ENCODE measurements at places on chromosomes 16 and 17. TPM values are rescaled to one million over a fixed set of nuclear protein-coding genes. Genes with fewer than 3 reads are reported as not detected.

Gene SCIMP
- polyA plus RNA-seq: 0.37 TPM

Gene RCVRN
- polyA plus RNA-seq: not detected

Gene CDRT15
- not detected for polyA plus RNA-seq

Gene ZNF23
- 7.3 TPM for polyA plus RNA-seq

Gene HID1
- 13.6 TPM for polyA plus RNA-seq

Gene TBC1D3I
- not detected for polyA plus RNA-seq

GRCh38 chr16:66088681-66089080, 277.8 kb upstream of the CDH5 start:
- no peak for DNase-seq

- peak; percentile 72 for DNase-seq
These were observed 993.5 kb downstream of the CDH8 start for GRCh38 chr16:61042737-61043136.

GRCh38 chr16:12920739-12921138, 19.3 kb downstream of the SHISA9 start:
- no peak for DNase-seq

GRCh38 chr16:69340095-69340644, 598 bp downstream of the NIP7 start:
- no peak for DNase-seq

DNA sequence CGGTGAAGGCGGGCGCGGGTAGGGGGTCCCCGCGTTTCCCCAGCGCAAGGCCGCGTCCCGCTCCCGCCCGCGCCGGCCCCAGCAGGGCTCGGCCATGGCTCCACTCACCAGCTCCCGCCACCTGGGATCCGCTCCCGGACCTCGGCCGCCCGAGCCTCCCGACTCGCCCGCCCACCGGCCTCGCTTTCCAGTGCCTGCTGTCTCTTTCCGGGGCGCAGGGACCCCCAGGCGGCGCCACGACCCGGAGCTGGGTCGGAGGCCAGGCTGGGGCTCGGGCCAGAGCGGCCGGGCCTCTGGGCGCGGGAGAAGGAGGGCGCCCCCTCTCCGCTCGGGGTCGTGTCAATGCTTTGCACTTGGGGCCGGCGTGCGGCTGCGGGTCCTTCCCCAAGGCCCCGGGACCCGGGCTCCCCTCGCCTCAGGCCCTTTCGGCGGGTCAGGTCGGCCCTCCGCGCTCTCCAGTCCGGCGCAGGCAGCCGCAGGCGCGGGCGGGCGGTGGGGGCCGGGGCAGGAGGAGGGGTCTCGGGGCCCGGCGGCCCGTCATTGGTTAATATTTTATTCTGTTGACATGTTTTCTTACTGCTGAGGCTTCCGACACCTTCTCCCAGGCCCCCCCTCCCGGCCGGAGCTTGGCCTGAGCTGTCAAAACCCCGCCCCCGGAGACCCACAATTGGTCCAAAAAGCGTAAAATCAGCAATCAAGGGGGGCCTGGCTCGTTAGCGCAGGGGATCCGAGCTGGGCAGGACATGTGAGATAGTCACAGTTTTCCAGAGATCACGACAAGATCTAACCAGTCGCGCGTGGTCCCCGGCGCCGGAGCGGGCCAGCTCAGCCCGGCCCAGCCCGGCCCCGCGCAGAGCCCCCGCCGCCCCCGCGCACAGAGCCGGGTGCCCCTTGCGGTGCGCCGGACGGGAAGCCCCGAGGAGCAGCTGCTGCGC, at the start of gene TBX2:
Gene TBX2 (plus strand): TSS at position 713 of the 935 bp plus-strand sequence. CDS start 334 bp downstream, outside the sequence.
- DNase-seq: peak; percentile 97

GRCh38 chr17:2125013-2125535, 70.2 kb downstream of the HIC1 start:
- DNase-seq: no peak

DNA sequence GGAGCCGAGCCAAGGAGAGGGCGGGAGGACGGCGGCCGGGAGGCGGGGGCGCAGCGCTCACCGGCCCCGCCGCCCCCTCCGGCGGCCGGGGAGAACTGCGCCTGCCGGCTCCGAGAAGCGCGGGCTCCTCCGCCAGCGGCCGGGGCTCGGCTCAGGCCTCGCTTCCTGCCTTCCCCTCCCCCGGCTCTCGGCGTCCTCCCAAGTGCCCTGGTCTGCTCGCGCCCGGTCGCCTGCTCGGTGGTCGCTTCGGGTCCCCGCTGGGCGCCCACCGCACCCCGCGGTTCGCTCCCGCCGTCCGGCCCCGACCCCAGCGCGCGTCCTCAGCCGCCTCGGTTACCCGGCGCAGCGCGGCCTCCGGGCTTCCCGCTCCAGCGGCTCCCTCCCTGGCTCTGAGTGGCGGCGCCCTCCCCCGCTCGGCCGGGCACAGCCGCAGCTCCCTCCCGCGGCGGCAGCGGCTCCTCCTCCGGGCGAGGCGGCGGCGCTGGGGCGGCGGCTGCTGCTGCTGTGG, 313 bp downstream of the UBTF start:
- DNase-seq: peak; percentile 78

DNA sequence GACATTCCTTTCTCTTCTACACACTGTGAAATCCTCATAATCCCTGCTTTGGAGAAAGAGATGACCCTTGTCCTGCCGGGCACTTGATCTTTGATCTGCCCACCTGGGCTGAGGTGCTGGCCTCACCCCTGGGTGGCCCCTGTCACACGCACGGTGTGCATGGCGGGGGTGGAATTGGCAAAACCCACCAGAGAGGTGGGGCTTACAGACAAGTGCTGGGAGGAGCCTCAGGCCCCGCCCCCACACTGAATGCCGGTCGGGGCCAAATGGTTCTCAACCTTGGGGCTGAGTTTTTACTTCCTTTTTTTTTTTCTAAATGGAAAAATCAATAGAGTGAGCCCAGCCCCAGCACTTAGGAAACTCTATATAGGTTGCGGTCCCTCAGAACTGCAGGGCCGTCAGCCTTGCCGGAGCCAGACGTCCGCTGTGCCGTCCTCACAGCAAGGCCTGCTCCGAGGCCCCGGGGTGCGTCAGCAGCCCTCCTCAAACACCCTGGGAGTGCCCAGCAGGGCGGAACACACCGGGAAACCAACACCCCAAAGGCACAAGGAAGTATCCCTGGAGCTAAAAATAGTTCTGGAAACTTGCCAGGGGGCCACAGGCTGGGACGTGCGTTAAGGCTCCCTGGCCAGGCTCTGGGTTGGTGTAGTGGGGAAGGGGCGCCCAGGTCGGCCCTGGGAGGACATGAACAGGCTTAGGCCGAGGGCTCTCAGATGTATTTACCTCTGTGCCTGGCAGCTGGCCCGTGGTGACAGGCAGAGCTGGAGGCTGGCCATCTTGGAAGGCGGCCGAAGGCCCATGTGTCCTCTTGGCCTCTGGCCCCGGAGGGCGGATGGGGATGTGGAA, 11.0 kb downstream of the GPRC5C start:
- peak; percentile 74 for DNase-seq

DNA sequence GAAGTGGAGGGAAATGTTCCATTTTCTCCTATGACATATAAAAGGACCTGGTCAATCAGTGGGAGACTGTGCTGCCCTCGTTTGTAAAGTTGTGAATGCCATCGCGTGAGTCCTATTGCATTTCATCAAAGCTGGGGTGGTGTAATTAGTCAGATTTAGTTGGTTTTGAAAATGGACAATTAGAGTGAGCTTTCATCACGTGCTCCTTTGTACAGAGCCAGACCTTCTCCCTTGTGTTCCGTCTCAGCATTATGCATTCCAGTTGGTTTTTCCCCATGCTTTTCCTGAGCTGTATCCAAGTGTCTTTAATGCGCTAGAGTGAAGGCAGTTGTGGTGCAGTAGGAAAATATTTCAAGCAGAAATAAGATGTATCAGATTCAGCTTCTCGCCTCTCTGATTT, 10.4 kb downstream of the SEC14L1 start:
- DNase-seq: no peak

DNA sequence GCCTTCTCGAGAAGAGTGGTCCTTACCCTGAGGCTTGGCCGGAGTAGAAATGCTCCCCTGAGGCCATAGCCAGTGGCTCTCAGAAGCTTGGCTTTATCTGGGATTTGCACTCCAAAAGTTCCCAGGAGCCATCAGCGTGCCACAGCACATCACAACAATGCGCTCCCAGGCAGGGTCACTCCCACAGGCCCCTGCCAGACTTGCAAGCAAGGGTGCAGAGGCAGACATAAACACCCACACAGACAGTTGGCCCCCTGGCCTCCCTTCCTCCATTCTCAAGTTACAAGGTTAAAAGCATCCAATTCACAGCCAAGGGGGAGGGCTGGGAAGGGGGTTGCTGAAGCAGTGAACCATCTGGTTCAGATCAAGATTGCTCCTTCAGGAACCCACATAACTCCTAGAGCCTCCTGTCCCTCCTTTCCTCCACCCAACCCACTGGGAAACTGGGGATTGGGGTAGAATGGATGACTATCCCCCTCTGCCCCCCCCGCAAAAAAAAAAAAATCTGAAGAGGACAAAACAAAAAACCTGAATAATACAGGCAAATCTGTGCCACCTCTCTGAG, 1.8 kb downstream of the ST3GAL2 start:
- DNase-seq: peak; percentile 97

DNA sequence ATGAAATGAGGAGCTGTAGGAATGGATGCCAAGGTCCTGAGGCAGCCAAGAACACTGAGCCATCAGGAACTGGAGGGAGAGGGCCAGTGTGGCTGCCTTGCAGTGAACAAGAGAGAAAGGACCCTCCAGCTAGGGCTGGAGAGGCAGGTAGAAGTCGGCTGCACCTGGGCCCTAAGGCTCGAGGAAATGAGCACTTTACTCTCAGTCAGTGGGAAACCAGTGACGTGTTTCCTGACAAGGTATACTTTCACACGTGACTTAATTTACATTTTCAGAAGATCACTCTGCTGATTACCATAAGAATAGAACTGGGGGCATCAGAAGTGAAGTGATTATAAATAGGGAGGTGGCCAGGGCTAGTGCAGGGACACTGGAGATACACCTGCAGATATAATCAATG, 115.2 kb downstream of the C17orf67 start:
- DNase-seq: no peak

DNA sequence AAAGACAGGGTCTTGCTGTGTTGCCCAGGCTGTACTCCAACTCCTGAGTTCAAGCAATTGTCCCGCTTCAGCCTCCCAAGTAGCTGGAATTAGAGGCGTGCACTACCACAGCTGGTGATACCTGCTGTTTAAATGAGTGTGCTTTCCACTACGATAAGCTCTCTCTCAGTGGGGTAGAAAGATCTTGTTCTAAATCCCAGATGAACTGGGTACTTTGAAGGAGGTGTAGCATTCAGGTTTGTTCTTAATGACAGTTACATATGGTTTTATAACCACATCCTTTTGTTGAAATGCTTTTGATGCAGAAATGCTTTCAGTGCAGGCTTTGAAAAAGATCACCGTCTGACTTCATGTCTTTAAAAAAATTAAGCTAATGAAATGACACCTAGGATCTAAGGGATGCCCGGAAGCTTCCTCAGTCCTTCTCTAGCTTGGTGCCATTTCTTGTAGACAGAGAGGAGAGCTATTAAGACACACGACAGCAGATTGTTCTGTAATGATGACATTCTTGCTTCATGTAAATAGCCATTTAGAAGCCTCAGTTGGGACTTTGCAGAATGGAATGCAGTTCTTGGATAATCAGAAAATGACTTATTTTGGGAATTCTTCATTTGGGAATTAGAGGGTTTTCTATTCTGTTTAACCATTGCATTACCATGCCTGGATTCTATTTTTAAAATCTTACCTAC, 19.5 kb downstream of the PMM2 start:
- no peak for DNase-seq

GRCh38 chr17:6524520-6524919, 31.8 kb downstream of the PITPNM3 start:
- no peak for DNase-seq

DNA sequence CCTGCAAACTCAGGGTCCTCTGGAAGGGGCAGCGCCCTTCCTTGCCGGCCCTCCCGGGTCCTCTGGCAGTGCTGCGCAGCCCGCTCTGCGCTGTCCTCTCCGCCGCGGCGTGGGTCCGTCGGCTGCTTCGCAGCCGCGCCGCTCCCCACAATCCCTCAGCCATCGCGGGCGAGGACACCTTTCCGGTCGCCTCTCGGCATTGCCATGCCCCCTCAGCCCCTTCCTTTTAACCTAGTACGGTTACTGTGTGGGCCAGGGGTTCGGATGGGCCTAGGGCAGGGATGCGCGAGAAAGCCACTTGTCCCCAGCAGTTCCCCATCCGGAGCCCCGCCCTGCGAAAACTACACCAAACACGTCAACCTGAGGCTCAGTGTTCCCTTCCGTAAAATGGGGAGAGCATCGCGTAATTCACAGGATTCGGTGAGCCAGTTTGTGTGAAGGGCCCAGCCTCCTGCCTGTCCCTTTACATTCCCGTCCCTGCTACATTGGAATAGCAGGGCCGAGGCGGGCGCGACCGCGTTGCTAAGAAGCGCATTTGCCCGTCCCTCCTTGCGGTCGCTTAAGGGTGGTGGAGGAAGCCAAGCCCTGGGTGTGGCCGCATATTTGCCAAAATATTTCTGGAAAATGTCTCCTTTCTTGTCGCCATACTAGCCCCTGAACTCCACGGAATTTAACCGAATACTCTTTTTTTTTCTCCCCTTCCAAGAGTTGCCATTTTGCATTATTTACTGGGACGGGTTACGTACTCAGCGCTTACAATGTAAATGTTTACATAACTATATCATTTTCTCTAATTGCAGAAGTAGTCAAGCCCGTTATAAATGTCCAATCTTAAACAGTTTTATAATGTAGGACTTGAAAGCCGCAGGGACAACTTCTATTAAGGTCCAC, 13.2 kb downstream of the COPZ2 start:
- DNase-seq: peak; percentile 89

GRCh38 chr16:86499440-86499786, 10.9 kb upstream of the FOXF1 start:
- no peak for DNase-seq
